ENCODE measurements at places on chromosomes 1 and 21.

DNA sequence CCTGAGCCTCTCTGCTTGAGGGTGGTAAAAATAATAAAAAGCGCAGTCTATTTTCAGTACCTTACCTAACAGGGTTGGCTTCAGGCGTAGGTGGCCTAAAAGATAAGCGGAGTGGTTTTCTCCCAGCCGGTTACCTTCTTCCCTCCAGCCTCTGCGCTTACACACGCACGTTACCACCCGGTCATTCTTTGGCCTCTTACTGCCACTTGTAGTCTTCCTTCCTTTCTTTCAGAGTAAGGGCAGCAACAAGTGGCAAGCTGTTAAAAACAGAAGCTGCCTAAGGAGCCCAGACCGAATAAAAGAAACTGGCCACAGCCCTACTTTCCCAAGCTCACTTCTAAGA, 35.4 kb downstream of the CLCA1 start:
- DNase-seq = no peak

DNA sequence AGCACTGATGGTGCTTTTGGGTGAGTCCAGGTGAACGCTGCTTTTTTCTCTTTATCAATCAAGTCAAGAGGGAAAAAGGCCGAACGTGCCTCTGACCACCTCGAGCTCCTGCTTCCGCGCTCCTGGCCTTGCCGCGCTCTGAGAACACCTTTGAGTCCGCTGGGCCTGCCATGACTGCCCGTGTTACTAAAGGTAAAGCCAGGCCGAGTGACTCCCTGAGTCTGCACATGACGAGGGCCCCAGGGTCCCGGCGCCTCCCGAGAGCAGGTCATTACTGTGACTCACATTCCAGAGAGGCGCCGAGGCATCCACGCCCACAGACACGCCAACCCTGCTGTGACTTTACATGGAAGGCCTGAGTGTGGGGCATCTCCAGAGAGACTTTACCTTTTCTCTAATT, 11.1 kb downstream of the POFUT2 start:
- no peak for DNase-seq

GRCh38 chr1:201206176-201206575, 15.6 kb downstream of the IGFN1 start:
- no peak for DNase-seq

DNA sequence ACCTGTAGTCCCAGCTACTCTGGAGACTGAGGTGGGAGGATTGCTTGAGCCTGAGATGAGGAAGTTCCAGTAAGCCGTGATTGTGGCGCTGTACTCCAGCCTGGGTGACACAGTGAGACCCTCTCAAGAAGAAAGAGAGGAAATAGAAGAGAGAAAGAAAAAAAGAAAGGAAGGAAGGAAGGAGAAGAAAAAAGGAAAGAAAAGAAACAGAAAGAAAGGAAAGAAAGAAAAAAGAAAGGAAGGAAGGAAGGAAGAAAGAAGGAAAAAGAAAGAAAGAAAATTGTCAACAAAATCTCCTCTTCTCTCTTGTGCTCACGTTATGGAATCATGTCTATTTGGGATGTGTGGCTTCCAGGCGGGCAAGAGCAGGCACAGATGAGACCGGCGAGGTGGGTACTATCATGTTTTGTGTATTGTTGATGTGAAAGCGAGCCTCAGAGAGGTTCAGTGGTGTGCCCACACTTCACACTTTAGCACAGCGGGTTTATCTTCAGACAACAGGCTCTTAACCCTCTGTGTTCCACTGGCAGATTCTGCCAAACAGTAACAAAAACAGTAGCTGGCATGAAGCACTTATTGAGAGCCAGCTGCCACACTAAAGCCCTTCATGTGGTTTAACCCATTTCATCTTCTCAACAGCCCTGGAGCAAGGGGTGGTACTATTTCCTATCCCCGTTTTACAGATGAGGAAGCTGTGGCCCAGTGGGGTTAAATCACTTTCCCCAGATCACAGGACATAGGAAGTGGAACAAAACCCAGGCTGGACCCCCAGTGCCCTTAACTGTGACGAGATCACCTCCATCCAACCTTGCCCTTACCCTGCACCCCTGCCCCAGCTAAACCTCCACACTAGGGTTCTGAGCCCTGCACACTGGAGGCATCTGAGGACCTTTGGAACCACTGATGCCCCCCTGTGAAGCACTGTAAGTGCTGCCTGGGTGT, 94.7 kb upstream of the TARDBP start:
- DNase-seq = no peak

DNA sequence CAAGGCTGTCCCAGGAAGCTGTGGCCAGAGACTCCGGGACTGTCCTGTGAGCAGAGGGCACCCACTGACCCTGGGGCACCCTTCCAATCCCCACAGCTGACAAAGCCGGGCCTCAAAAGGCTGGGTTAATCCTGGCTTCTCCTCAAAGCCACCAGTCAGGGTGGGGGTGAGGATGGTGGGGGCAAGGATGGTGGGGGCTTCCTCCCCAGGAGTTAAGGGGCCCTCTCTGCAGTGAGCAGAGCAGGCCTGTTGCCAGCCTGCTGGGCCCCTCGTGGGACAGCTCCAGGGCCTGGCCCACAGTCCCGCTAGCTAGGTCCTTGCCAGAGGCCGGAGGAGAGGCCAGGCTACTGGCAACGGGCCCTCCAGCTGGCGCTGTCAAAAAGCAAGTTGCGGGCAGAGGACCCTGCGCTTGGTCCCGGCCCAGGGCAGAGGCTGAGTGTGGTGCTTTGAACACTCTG, 37.9 kb upstream of the CCDC27 start:
- DNase-seq = no peak
